Lung (tissue), 17 donors: ENCODE measurements at places on chromosomes 12 and 14. TPM values are rescaled to one million over a fixed set of nuclear protein-coding genes. Genes with fewer than 3 reads are reported as not detected.
A peak's percentile ranks its signal among the peaks of the same experiment; 100 is the strongest.

RNASE1 gene
- 511 TPM for total RNA-seq

DNA sequence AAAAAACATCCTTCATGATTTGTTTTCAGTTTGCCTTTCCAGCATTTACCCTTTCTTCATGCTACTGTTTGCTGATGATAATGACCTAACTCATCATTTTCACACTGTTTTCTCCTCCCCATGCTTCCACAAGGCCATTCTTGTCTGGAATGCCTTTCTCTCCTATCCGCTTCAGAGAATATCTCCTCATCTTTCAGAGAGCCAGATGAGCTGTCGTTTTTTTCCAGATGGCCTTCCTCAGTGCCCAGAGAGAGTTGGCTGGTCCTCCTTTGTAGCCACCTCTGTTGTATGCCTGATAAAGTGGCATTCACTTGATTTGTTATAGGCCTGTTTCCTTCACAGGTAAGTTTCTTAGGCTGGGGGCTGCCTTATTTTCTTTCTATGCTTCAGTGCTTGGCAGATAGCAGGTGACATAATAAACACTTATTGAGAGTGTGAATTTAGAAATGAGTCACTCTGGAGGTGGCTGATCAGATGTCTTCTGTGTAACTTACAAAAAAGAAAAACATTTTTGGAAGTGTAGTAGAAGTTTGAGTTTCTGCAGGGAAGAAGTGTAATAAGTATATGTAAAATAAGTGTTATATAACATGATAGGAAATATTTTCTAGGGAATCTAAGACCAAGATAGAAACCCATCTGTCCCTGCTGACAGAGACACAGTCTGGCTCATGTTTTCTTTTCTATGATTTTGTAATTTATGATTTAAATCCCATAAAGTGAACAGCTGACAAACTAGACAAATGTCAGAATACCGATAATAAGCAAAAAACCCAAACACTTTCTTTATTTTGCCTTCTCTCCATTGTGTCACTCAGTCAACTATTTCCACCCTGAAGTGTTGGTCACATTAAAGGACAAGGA lies 174.5 kb downstream of the DACT1 start:
- no peaks in the 10 kb centered on the region for H3K36me3 ChIP-seq
- DNase-seq = no peak
- no peak overlapping the region for H3K27ac ChIP-seq
- H3K27me3 ChIP-seq = no peaks in the 10 kb centered on the region

GRCh38 chr14:67643713-67644112 lies 24.0 kb downstream of the ARG2 start:
- no peak for DNase-seq
- H3K4me1 ChIP-seq = no peaks in the 10 kb centered on the region
- no peak overlapping the region for H3K27ac ChIP-seq
- no peaks in the 10 kb centered on the region for H3K27me3 ChIP-seq

HVCN1 gene
- 12.4 TPM for total RNA-seq

GRCh38 chr12:108696111-108696995 lies 35.0 kb downstream of the CORO1C start:
- H3K4me3 ChIP-seq = no peak overlapping the region
- H3K4me1 ChIP-seq = peaks cover 25% of the 10 kb centered on the region
- no peaks in the 10 kb centered on the region for H3K36me3 ChIP-seq
- no peaks in the 10 kb centered on the region for H3K27me3 ChIP-seq

DNA sequence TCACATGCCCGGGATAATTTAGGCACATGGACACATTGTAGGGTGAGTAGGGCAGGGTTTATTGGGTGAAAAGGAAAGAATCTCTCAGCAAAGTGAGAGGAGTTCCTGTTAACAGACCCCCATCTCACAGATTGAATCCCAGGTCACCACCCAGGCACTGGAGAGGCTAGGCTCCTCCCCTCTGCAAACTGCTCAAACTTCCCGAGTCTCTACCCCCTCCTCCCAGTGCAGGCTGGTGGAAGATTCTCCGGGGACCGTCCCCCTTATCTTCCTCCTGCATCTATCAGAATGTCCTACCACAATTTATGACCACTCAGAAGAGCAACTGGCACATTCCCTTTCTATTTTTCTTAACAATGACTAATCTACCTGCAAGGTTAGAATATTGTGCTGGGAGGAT lies 126.0 kb downstream of the NTF3 start:
- H3K4me1 ChIP-seq = no peaks in the 10 kb centered on the region
- H3K36me3 ChIP-seq = no peaks in the 10 kb centered on the region
- DNase-seq = no peak
- H3K27ac ChIP-seq = no peak overlapping the region
- no peaks in the 10 kb centered on the region for H3K27me3 ChIP-seq

ATP5MC2 gene
- total RNA-seq = 274 TPM

DNA sequence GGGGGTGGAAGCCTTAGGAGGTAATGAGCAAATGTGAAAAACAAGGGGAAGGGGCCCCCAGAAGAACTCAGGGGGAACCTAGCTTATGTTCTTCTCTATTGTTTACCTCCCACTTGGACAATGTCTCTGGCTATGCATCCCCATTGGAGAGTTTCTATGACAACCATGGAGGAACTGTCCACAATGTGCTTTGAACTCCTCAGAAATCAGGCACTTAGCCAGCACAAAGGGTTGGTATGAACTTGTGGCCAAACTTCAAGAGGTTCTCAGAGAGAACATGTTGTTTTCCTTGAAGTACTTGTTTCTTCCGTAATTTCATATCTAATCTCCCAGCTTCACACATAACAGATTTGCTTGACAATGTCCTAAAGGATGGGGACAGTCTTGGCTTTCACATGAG lies 202.8 kb upstream of the PELI2 start:
- no peaks in the 10 kb centered on the region for H3K36me3 ChIP-seq
- H3K27ac ChIP-seq = no peak overlapping the region
- H3K27me3 ChIP-seq = no peaks in the 10 kb centered on the region
- no peak for DNase-seq
- no peak overlapping the region for H3K4me3 ChIP-seq
- H3K4me1 ChIP-seq = no peaks in the 10 kb centered on the region

RNF34 gene
- 41.4 TPM for total RNA-seq

BCL2L14 gene
- 0.95 TPM for total RNA-seq

GRCh38 chr12:7005311-7005710 lies 13.0 kb downstream of the LPCAT3 start:
- no peak overlapping the region for H3K4me3 ChIP-seq
- peaks cover 2% of the 10 kb centered on the region for H3K4me1 ChIP-seq
- H3K36me3 ChIP-seq = no peaks in the 10 kb centered on the region
- no peaks in the 10 kb centered on the region for H3K27me3 ChIP-seq
- no peak for DNase-seq

TMEM52B gene
- 2.3 TPM for total RNA-seq

VWF gene
- total RNA-seq = 285 TPM

DNA sequence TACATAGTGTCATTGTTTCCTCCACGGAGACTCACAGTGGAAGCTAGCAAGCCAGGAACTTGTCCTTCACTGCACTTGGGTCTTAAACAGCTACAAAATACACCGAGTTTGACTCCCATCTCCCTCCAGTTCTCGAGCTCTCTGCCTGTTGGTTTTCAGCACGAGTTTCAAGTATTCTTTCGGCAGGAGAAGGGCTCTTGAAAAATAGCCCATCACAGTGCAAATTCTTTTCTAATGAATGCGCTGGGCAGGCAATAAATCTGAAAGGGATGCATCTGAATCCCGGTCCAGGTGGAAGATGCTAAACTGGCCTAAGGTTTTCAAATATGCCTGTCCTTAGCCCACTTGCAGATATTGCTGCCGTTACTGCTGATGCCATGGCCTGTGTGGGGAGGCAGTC lies 173.9 kb downstream of the CACNA1C start:
- no peak for DNase-seq
- no peak overlapping the region for H3K4me3 ChIP-seq
- H3K27ac ChIP-seq = no peak overlapping the region
- H3K4me1 ChIP-seq = no peaks in the 10 kb centered on the region
- no peaks in the 10 kb centered on the region for H3K36me3 ChIP-seq

GRCh38 chr12:128843538-128843937 lies 9.7 kb upstream of the GLT1D1 start:
- no peaks in the 10 kb centered on the region for H3K27me3 ChIP-seq
- no peaks in the 10 kb centered on the region for H3K36me3 ChIP-seq
- H3K4me3 ChIP-seq = no peak overlapping the region
- H3K27ac ChIP-seq = no peak overlapping the region

- no peak for DNase-seq
- H3K36me3 ChIP-seq = no peaks in the 10 kb centered on the region
Observed at GRCh38 chr14:66330916-66331315, 155.3 kb upstream of the CCDC196 start.

GRCh38 chr12:88715673-88716072 lies 135.4 kb upstream of the KITLG start:
- H3K4me3 ChIP-seq = peak overlapping the region; percentile 6
- DNase-seq = no peak
- no peaks in the 10 kb centered on the region for H3K36me3 ChIP-seq
- H3K27me3 ChIP-seq = no peaks in the 10 kb centered on the region
- H3K27ac ChIP-seq = no peak overlapping the region

DNA sequence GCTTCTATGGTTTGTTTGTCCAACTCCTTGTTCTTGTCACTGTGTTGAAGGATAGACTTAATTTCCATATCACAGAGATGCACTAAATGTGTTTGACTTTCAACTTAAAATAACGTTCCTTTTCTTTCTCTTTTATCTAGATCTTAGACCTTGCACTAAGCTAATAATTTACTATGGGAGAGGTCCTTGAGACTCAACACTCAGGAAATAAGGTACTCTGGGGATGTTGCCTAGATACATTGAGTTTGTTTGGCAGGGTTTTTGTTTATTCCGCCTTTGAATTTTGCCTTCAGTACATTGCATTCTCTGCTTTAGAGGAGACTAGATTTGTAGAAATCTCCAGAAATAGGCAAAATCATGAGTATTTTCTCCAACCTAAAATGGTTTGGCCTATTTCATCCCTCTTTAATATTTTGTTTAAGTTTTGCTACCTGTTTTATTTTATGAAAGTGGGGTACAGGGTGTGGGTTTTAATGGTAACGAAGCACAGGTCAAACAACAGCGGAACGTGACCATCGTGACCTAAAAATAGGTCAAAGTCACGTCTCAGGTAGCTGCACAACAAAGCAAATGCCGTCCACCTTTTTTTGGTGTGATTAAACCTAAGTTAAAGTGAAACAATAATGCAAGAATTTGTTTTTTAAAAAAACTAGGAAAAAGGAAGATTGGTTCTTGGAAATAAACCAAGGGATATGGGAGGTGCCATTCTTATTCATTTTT lies 115.3 kb upstream of the CPSF6 start:
- H3K4me3 ChIP-seq = no peak overlapping the region
- no peaks in the 10 kb centered on the region for H3K36me3 ChIP-seq
- DNase-seq = peak; percentile 75
- peak overlapping the region; percentile 73 for H3K27ac ChIP-seq
- no peaks in the 10 kb centered on the region for H3K27me3 ChIP-seq

- H3K27ac ChIP-seq = no peak overlapping the region
- H3K36me3 ChIP-seq = no peaks in the 10 kb centered on the region
- DNase-seq = peak; percentile 75
- no peaks in the 10 kb centered on the region for H3K27me3 ChIP-seq
Observed at GRCh38 chr14:85576218-85576617, 46.3 kb downstream of the FLRT2 start.

DTX1 gene
- total RNA-seq = 2.9 TPM

MEG3 gene
- 8.0 TPM for total RNA-seq

GRCh38 chr14:88995437-88996198 lies 171.2 kb downstream of the TTC8 start:
- no peak overlapping the region for H3K27ac ChIP-seq
- H3K27me3 ChIP-seq = no peaks in the 10 kb centered on the region
- no peaks in the 10 kb centered on the region for H3K36me3 ChIP-seq
- H3K4me1 ChIP-seq = no peaks in the 10 kb centered on the region
- no peak for DNase-seq

DNA sequence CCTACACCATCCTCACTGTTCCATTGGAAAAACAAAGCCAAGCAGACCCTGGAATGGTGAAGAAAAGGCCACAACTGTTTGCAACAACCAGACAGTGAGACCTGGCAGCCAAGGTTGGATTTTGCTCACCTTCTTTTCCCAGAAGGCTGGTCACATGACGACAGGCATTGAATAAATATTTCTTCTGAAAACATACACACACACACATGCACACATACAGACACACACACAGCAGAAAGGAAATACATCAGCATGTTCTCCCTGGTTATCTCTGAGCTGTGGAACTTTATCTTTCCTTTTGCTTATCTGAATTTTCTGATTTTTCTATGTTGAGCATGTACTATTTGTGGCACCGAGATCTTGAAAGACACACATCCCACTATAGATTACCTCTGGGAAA lies 38.0 kb upstream of the CCDC60 start:
- no peak overlapping the region for H3K27ac ChIP-seq
- no peaks in the 10 kb centered on the region for H3K36me3 ChIP-seq
- DNase-seq = peak; percentile 20
- H3K27me3 ChIP-seq = no peaks in the 10 kb centered on the region
- no peak overlapping the region for H3K4me3 ChIP-seq

DNA sequence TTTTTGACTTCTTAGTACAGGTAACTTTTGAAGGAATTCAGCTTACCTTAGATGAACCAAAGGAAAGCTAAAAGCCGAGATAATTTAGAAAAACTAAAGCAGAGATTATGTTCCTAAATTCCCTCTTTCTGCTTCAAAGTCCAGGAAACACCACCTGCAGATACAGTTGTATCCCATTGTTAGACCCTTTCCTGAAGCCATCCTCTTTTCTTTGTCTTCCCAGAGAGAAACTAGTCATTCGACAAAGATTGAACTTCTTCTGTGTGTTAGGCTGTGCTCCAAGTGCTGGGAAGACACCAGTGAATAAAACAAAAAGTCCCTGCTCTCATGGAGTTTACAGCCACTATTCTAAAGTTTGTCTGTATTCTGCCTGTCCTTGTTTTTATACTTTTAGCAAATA lies 29.3 kb downstream of the PPM1A start:
- H3K4me3 ChIP-seq = no peak overlapping the region
- H3K36me3 ChIP-seq = peaks cover 7% of the 10 kb centered on the region
- peaks cover 4% of the 10 kb centered on the region for H3K4me1 ChIP-seq
- no peak overlapping the region for H3K27ac ChIP-seq
- DNase-seq = no peak

IL31 gene
- not detected for total RNA-seq

- no peaks in the 10 kb centered on the region for H3K27me3 ChIP-seq
- DNase-seq = no peak
- no peak overlapping the region for H3K27ac ChIP-seq
- H3K4me3 ChIP-seq = no peak overlapping the region
- H3K36me3 ChIP-seq = no peaks in the 10 kb centered on the region
Observed at GRCh38 chr12:83919081-83919480, 993.5 kb downstream of the SLC6A15 start.

DNA sequence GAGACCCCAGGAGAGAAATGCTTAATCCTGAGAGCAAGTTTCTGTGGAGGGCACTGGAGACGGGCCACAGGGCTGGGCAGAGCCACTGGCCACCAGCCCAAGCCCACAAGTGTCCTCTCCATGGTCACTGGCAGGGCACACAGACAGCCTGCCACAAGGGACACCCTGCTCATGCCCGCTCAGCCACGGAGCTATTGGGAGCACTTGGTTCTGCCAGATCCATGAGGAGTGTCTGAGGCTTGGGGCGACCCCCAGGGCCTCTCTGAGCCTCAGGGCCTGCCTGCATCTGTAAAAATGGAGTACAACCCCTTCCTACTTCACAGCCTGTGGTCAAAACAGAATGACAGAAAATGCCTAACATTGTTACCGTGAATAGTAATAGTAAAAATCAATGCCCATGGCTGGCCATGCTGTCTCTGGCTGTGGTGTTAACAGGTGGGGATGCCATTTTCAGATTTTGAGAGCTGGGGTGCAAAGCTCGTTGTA lies 3.2 kb downstream of the PGF start:
- peaks cover 45% of the 10 kb centered on the region for H3K4me1 ChIP-seq
- no peak overlapping the region for H3K4me3 ChIP-seq
- no peak for DNase-seq
- H3K27me3 ChIP-seq = no peaks in the 10 kb centered on the region
- no peaks in the 10 kb centered on the region for H3K36me3 ChIP-seq

ALX1 gene
- total RNA-seq = 0.12 TPM

TOMM20L gene
- total RNA-seq = 0.74 TPM
